Stimulated activated naive CD4-positive, alpha-beta T cell treated with Interleukin-2 at 50 U/mL for 16 hours (primary cell): ENCODE measurements at places on chromosomes 4 and X.

DNA sequence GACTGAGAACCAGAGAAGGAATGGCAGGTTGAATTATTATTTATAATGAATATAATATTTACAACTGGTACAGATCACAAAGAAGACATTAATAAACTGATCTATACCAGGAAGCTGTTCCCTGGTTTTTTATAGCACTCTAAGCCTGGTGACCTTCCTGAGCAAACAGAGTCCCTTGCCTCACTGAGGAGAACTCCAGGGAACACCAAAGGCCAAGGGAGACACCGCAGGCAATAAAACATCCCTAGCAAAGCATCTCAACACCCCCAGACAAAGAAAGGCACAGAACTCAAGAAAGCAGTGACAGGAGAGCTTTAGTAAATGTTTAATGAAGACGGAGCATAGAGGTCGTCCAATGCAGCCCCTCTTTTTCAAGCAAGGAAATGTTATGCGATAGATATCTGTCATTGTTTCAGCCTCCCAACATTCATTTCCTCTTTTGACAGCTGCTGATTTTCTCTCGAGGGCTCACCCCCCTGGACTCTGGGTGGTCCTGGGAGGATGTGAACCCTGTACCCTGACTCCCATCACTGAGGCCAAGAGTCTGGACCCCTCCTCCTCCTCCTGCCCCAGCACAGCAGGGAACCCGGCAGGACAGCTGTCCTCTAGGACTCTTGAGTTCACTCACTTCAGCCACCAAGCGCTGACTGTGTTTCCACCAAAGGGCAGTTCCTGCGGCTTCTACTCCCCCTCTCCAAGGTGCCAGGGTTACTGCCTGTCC is 342.5 kb upstream of the GATB start:
- DNase-seq = no peak

GRCh38 chr4:34953145-34953799 is 1291.0 kb downstream of the ARAP2 start:
- no peak for DNase-seq

DNA sequence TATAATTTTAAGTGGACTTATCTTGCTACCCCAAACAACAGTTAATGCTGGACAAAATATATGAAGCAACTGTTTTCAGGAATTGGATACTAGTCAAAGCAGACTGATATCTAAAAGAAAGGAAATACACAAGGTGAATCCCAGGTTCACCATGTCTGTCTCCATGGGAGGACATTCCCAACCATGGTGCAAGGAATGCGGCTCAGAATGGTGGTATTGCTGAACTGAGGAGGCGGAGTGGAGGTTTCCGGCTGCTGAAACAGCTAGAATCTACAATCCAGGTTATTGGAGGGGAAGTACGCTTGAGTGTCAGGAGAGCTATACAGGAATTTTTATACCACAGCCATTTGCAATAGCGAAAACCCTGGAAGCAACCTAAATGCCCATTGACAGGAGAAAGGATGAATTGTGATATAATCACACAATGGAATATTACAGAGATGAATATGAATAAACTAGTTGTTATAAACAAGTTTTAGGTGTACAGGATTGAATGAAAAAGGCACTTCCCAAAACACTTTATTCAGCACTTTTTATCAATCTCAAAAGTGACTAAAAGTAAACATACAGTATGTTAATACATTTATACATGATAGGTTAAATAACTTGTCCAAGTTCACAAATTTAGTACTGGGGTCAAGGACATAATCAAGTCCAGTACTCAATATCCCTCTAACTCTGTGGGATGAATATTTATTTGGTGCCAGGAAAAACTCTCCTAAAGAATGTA is 9.0 kb downstream of the HMGB2 start:
- DNase-seq = no peak

DNA sequence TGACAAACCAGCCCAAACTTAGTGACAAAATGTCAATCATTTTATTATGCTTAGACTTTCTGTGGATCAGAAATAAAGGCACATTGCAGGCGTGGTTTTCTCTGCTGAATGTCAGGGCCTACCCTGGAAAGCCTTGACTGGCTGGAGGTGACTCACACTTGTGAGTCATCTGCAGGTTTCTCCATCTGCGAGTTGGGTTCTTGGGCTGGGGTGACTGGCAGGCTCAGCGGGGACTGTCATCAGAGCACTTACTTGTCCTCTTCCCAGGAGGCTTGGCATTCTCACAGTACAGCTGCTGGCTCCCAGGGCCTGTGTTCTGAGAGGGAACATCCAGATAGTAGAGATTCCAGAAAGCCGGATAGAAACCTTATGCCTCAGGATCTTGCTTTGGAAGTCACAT is 153.8 kb upstream of the AGA start:
- peak; percentile 3 for DNase-seq

DNA sequence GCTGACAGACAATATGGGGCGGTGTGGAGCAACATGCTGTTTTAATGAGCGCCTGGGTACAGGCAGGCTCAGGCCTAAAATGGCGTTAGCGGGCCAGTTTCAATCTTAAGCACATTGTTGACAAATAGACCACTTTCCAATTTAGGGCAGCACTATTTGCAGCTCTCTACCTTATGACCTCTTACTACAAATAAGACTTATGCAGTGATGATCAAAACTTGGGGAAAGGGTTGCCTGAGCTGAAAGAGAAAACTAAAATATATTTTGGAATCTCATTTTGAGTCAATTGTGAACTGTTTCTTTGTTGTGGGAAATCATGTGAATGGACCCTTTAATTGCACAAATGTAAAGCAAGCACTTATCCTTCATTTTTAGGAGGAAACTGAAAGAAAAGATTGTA is 25.5 kb upstream of the GPAT3 start:
- DNase-seq = no peak

- no peak for DNase-seq
Observed at GRCh38 chr4:148574502-148574901, 132.3 kb upstream of the NR3C2 start.

DNA sequence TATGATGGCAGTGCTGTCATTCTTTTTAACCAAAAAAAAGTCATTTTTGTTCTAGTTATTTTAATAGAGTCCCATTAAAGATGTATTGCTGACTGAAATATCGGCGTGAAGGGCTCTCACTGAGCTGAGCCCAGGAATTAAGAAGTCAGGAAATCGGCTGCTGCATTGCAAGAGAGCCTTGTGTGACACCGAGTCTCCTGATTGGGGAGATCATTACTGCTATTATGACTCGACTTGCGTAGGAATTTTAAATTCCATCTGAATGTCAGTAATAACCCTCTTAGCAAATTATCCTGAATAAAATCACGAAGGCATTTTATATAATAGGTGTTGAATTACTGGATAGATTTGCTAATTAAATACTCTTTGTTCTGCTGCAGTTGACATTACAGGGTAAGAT is 111.5 kb downstream of the POLA1 start:
- DNase-seq = no peak

DNA sequence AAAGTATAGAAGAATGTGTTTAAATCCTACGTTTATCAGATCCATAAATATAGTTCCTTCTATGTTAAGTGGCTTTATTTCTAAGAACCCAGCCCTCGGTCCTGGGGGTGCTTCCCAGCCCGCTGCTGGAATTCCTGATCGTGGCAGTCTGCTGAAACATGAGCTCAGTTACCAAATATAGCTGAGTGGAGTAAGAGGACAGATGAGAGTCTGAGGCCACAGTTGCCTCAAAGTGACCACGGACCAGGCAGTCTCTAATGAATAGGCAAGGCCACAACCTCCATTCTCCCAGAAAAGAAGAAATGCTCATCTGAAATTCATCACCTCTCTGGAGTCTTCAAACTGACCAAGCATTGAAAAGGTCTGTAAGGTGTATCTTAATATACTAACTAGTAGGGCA is at the start of gene PALLD:
Gene PALLD (plus strand): TSS at position 219 of the 400 bp plus-strand sequence.
- DNase-seq = no peak

GRCh38 chrX:19955306-19955705 is 35.6 kb downstream of the BCLAF3 start:
- DNase-seq = no peak

DNA sequence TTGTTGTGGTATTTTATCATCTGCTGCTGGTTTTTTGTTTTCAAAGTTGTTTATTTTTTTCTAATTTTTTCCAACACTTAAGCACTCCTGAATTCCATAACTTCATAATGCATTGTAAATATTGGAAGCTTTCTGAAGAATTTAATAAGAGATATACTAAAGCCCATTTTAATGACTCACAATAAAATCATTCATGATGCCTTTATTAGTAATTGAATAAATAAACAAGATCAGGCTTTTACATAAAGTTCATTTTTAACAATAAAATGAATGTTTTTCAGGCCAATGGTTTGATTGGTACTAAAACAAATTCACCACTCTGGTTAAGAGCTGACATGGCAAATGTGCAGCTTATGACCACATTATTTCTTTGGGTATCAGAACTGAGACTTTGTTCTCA is 408.2 kb upstream of the SMIM31 start:
- no peak for DNase-seq

DNA sequence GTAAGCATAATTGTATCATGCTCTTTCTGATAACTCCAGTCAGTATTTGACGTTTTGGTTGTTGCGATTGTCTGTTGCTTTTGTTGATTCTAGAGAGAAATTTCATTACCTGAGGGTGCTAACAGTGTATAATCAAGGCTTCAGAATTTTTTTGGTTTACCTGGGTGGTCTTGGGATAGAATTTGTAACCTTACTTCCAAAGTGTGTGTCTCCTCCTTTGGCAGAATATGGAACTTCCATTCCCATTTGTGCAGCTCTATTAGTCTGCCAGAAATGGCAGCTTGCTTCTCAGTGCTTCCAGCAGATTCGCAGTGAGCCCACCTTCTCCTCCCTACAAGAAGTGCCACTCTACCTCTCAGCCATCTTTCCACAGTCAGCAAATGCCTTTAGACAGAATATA is 5.3 kb downstream of the COPS4 start:
- DNase-seq = no peak

- DNase-seq = no peak
Observed at GRCh38 chrX:110796407-110796697, 735 bp upstream of the CHRDL1 start.

DNA sequence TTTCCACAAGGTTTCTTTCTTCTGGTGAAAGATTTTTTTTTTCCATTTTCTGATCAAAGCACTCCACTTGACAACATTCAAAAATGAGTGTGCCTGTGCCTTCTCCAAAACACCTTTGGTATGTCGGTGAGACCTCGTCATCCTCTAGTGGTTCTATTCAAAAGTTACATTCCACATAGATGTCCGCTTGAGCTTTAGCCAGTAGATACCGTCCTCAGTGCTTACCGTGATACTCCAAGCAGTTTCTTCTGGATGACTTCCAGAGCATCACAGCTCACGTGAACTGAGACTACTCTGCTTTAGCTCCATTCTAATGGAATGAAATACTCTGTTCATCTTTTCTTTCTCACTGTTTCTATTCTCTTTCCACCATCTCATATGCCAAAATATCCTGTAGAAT is 38.2 kb upstream of the VEGFC start:
- no peak for DNase-seq

DNA sequence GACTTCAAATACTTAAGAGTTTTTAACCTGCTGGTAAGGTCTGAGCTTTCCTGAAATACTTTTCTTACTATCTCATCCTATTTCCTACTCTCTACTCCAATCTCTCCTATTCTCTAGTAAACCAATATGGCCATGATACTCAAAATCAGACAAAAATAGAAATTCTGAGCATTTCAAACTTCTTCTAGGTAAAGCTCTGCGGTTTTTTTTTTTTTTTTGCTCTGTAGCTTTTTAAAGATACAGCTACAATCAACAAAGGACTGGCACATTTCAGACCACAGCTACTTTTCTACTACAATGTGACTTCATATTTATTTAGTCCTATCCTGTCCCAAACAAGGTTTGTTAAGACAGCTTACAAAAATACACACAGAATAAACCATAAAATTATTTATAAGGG is 31.1 kb downstream of the MAML3 start:
- no peak for DNase-seq

DNA sequence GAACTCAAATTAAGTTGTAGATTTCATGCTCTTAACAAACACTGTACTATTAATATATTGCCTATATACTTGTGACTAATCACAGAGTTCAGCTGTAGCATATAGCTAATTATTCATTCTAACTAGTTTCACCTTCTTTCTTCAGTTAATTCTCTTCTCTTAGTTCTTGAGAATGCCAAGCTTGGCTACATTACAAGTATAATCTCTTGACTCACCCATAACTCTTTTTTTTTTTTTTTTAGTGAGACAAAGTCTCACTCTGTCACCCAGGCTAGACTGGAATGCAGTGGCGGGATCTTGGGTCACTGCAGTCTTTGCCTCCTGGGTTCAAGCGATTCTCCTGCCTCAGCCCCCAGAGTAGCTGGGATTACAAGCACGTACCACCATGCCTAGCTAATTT is 5.4 kb downstream of the KLHL5 start:
- no peak for DNase-seq

- DNase-seq = no peak
Observed at GRCh38 chrX:155745792-155746191, 133.0 kb upstream of the TMLHE start.

DNA sequence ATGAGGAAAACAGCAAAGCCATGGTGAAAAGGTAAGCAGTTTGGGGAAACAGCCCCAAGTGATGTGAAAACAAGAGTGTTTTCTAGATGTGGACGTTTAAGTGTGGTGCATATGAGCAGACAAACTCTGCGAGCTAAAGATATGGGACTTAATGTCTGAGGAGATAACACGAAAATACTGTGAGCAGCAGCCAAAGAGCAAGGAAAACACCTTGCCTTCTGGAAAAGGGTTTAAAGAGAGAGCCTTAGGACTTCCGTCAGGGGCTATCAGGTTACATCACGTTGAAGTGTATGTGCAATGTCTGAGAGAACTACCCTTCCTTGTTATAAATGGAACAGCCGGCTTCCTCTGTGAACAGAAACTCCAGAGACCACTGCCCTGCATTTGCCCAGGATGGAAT is 54.2 kb downstream of the LEF1 start:
- no peak for DNase-seq

DNA sequence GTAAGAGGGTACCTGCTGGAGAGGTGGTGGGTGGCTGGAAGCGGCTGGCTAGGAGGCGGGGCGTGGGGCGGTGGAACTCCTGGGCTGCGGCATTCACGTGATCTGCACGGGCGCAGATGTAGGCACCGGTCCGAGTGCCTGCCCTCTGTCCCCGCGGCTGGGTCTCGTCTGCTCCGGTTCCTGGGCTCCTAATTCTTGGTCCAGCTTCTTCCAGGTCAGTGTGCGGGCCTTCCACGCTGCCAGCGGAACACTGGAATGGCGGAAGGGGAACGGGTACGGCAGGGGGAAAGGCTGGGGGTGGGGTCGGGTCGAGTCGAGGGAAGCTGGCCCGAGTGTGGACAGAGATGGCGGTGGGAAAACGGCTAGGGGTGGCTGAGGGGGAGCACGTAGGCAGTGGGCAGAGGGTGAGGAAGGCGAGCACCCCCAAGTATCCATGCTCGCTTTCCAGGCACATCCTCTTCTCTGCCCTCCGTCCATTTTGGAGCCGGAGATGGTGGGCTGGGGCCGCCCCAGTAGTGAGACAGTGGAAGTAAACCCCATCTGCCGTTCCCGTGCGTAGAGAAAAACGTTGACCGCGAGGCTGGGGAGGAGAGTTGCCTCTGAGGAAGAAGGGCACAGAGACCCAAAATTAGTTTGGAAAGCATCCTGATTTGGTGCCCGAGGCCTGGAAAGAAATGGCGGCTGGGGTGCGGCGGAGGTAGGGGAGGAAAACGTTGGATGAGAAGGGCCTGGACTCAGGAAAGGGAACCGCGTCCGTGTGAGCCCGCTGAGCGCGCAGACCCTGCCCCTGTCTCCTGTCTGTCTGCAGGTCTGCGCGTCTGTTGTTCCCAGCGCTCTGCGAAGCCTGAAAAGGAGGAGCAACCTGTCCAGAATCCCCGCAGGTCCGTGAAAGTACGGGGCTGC is at the start of gene TCEAL4:
Gene TCEAL4 (plus strand): TSS at position 105 of the 903 bp plus-strand sequence. CDS start 1,161 bp downstream, outside the sequence.
- peak; percentile 28 for DNase-seq
